ENCODE measurements at places on chromosomes 6 and 20. TPM values are rescaled to one million over a fixed set of nuclear protein-coding genes. Genes with fewer than 3 reads are reported as not detected.

DNA sequence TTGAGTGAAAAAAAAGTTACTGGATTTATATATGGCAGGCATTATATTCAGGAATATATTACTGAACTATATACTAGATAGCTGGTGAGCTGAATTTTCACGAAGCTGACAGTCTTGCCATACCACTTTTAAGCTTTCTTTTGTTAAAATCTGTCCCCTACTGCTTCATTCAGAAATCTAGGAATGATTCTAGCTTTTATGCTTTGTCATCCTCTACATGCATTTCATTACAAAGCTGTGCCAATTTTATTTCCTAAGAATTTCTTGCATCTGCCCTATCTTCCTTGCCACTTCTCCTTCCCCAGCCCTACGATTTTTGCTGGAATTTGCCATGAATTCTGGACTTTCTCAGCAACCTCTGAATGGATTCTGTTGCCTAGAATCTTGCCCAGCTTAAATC lies 158.5 kb upstream of the ADGRB3 start:
- DNase-seq: no peak

DNA sequence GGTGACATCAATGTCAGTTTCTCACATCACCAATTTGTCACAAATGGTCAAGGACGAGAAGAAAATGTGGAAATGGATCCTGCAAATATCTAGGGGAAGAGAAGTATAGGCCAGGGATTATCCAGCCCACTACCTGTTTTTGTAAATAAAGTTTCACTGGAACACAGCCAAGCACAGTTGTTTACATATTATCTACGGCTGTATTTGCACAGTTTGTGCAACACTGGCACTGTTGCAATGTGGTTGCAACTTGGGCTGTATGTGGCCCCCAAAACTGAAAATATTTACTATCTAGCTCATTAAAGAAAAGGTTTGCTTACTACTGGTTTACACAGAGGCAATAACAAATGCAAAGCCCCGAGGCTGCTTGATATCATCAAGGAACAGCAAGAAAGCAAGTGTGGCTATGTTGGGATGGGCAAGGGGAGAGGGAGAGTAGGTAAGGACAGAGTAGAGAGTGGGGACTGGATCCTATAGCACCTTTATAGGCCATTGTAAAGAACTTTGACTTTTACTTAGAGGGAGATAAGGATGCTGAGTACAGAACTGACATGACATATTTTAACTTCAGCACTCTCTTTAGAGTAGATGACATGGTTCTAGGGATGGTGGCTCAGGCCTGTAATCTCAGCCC lies 11.8 kb upstream of the STXBP5 start:
- no peak for DNase-seq

DNA sequence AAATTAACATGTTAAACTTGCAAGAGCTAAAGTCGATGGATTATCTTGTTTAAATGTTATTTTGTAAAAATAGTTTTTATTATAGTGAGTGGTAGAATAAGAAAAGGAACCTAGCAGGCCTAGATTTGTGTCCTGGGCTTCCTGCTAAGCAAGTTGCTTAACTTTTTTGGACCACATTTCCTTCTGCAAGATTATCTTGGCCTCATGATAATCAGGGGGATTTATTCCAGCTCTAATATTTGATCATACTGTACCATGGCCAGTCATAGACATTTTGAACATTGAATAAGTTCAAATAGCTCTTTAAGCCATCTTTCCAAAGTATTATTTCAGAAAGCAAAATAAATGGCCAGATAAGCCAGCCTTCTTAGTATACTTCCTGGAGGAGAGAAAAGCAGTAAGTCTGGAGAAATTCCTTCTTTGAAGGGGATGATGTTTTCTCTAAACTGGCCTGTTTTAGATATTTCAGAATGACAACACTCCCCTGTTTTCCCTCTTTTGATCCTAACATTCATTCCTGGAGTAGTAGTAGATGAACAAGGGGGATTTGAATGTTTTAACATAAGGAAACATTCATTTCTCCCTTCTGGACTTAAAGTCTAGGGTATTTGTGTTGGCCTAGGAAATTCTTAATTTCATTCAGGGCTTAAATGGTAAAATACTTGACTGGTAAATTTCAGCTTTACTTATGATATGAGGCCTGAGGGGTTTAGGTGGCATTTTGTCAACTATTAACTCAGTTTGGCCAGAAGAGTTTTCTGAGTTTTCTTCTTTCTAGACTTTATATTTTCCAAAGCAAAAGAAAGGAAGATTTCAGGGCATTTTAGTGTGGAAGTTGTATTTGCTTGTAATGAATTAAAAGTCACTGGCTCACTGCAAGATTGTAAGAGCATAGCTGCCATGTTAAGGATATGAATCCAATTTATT lies 108.8 kb upstream of the SCGN start:
- no peak for DNase-seq

DNA sequence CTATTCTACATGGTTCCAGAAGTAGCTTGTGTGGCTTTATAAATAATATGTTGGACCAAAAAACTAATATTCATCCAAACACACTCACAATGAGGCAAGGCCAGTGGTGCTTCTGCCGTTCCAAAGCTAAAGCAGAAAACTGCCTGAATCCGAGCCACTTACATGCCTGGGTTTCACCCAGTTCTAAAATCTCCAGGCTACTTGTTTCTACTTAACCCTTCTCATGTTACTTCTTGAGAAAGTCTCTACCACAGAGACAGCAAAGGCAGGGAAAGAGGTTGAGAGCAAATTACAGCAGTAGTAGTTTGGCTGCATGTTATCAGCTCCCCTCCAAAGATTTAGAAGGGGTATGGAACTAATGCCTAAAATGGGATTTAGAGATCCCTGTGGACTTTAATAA lies 62.0 kb downstream of the FAXC start:
- no peak for DNase-seq

- no peak for DNase-seq
These were observed 102.8 kb downstream of the FYN start for GRCh38 chr6:111770263-111771093.

GRCh38 chr6:124858564-124858963 lies 103.7 kb upstream of the RNF217 start:
- DNase-seq: no peak

GRCh38 chr20:57118964-57119363 lies 147.5 kb downstream of the BMP7 start:
- no peak for DNase-seq

- no peak for DNase-seq
These were observed 90.6 kb upstream of the FRMD1 start for GRCh38 chr6:168169624-168170023.

DNA sequence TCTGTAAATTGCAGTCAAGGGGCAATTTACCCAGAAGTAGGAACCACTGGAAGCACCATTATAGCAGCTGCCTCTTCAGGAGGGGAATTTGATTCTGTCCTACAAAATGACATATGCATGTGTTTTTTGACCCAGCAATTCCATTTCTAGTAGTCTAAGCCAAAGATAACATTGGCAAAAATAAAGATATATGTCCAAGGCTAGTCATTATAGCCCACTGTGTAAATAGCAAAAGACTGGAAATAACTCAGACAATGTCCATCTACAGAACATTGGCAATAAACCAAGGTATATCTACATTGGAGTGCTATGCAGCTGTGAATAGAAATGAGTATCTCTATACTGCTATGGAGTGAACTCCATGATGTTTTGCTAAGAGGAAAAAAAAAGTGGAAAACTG lies 12.5 kb upstream of the PANK2 start:
- DNase-seq: no peak

DNA sequence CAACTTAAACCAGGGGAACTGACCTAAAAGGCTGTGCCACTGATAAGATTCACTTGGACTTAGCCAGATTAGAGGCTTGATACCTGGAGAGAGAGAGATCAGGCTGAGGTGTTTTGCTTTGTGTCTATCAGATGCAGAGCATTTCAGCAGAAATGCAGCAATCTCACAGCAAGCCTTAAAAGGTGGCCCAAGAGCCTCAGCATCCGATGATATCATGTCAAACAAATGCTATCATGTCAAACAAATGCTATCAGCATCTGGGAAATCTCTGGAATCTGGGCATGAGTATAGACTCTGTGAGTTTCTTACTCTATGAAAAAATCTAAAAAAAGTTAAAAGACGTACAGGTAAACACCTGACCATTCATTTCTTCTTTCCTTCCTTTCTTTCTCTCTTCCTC lies 718.9 kb downstream of the EYS start:
- no peak for DNase-seq

- no peak for DNase-seq
These were observed 31.0 kb downstream of the IRF4 start for GRCh38 chr6:422433-423054.

DNA sequence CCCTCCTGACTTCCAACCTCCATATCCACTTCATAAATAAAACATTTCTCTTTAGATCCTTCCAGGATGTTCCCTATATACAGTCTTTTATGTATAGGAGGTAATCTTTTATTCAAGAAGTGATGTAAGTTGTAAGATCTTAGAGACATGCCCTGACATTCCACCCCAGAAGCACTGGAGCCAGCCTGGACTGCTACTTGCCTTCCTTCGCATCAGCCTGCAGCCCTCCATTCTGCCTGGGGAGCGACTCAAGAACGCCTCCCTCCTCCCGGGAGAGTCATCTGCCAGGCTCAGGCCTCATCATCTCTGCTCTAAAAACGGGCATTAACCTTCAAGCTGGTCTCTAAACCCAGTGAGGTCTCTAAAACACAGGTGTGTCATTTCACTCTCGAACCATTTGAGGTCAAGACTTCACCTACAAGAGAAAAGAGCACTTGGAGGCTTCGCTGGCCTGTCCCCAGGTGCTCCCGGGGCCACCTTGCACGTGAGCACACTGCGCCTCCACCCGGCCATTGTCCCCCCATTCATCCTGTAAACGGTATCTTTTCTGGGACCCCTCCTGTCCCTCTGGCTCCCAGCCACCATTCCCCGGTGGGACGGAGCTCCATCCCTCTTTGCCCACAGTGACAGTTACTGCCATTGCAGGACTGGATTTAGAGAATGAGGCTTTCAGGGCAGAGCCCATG lies 107.5 kb upstream of the PDE10A start:
- DNase-seq: no peak

DNA sequence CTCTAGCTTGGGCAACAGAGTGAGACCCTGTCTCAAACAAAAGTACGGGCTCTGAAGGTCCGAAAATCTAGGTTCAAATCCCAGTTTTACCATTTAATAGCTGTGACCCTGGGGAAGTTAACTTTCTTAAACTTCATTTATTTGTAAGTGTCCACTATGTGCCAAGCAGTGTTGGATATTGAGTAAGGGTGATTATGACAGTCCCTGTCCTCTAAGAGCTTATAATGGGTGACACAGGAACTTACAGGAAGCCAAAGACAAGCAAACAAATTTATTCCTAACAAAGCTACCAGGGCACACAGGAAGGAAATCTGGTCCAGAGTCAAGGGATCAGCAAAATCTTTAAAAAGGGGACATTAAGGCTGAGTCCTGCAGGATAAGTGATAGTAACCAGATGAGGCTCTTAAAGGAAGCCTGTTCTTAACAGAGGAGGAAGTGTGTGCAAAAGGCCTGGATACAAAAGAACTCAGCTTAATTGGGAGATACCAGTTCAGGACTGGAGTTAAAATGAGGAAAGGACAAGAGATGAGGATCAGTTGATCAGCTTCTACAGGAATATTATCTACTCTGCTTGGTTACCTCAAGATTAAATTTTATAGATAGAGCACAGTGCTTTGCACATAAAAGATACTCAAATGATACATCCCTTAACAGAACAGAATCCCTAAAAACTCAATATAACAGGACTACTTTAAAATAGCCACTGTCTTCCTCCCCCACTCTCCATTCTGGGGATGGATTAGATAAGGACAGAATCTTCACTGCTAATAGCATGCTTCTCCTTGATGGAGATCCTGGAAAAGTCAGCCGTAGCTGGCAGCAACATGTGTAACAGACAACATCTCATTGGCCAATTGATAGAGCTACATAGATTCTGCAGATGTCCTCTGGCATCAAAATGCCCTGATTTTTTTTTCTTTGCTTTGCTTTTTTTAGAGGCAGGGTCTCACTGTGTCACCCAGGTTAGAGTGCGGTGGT lies 6.1 kb downstream of the SNX3 start:
- no peak for DNase-seq

DNA sequence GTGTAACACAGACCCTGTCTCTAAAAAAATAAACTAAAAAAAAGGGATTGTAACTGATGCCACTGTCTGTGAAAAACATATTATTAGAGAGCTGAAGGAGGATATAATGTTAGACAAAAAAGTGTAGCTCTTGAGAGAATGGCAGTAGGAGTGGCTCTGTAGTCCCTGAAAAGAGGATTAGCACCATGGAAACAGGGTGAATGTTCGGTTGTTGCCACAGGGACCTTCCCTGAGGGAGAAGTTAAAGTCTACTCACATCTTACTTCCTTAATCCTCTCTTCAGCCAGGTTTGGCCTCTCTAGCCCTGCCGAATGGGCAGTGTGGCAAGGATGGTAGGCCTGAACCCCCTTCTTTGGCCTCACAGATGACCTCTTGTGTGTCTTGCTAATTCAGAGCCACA lies 12.1 kb downstream of the SCAND1 start:
- no peak for DNase-seq

DNA sequence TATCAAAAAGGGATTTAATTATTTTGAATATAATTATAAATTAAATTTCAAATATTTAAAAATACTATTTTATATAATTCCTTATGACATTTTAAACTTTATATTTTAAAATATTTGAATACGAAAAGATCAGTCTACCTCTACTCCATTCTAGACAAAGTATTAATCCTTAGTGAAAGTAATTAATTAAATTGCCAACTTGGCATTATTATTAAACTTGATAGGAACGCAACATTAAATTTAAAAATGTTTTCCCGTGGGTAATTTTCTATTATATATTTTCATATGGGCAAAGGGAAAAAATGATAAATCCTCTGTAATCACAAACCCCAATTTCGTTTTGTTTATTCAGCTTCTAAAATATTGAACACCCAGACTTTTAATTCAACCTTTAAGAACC lies 8.4 kb upstream of the FHL5 start:
- DNase-seq: no peak

- DNase-seq: no peak
These were observed 61.1 kb downstream of the TBC1D7 start for GRCh38 chr6:13267142-13267651.

GRCh38 chr20:31746068-31746878 lies 7.2 kb downstream of the TPX2 start:
- DNase-seq: no peak

GRCh38 chr20:58762120-58762519 lies 69.5 kb downstream of the NPEPL1 start:
- DNase-seq: peak; percentile 41

GRCh38 chr6:15129887-15130286 lies 116.0 kb upstream of the JARID2 start:
- no peak for DNase-seq

The COL9A1 gene
- 2.6 TPM for total RNA-seq

The L3MBTL3 gene
- 2.8 TPM for total RNA-seq

The TULP1 gene
- not detected for total RNA-seq

The OR2H1 gene
- not detected for total RNA-seq

The NFKBIL1 gene
- total RNA-seq: 9.5 TPM

The TBC1D22B gene
- total RNA-seq: 9.1 TPM

The SLC22A1 gene
- total RNA-seq: not detected

The ULBP2 gene
- total RNA-seq: 1.1 TPM

The OLIG3 gene
- not detected for total RNA-seq

The PXDC1 gene
- total RNA-seq: 31.7 TPM

The HSPA1L gene
- 2.4 TPM for total RNA-seq

The IYD gene
- total RNA-seq: not detected

All from cardiac septum (tissue), 1 donor.